ENCODE measurements at places on chromosomes 11 and 22. TPM values are rescaled to one million over a fixed set of nuclear protein-coding genes. Genes with fewer than 3 reads are reported as not detected.

The MN1 gene
- 3.2 TPM for total RNA-seq

The APOBEC3B gene
- 25.9 TPM for total RNA-seq

The GLYATL1 gene
- total RNA-seq: not detected

The EMID1 gene
- total RNA-seq: 0.42 TPM

The P2RY2 gene
- total RNA-seq: 11.2 TPM

The HTR3A gene
- not detected for total RNA-seq

The ASCL2 gene
- total RNA-seq: 0.08 TPM

The TIGD3 gene
- 1.1 TPM for total RNA-seq

The B3GAT1 gene
- total RNA-seq: 0.04 TPM

The CCDC73 gene
- not detected for total RNA-seq

The KCNQ1 gene
- total RNA-seq: 0.66 TPM

The FOLH1 gene
- total RNA-seq: not detected
